Cerebellar nuclear complex (tissue), 1 donor: ENCODE measurements at places on chromosomes 16 and 17.

GRCh38 chr17:53499277-53499676 is 323.4 kb upstream of the KIF2B start:
- DNase-seq, result no peak

GRCh38 chr16:63192980-63193379 is 1156.7 kb upstream of the CDH8 start:
- no peak for DNase-seq

DNA sequence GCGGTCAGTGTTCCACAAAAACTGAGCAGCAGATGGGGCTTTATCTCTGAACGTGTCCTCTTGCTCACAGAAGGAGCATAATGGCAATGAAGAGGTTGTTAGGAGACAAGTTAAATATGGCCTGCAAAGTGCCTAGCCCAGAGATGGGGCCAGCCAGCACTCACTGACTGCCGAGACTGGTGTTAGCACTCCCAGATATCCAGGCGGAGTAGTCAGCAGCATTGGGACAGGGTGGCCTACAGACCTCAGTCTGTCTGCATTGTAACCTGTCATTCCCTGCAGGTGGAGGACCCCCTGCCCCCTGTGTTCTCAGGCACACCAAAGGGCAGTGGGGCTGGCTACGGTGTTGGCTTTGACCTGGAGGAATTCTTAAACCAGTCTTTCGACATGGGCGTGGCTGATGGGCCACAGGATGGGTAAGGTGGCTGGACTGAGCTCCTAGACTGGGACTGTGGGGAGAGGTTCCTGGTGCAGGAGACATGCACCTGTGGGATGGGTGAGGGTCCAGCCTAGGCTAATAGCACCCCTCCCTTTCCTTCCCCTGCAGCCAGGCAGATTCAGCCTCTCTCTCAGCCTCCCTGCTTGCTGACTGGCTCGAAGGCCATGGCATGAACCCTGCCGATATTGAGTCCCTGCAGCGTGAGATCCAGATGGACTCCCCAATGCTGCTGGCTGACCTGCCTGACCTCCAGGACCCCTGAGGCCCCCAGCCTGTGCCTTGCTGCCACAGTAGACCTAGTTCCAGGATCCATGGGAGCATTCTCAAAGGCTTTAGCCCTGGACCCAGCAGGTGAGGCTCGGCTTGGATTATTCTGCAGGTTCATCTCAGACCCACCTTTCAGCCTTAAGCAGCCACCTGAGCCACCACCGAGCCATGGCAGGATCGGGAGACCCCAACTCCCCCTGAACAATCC is 4.2 kb downstream of the MFAP4 start:
- DNase-seq, result no peak

- DNase-seq, result no peak
Measured at GRCh38 chr17:19316761-19317358, 45.7 kb downstream of the B9D1 start.
